Cardiac muscle cell (in vitro differentiated cells and primary cell): ENCODE measurements at places on chromosomes 12 and 14. TPM values are rescaled to one million over a fixed set of nuclear protein-coding genes. Genes with fewer than 3 reads are reported as not detected.

Gene TPH2
- total RNA-seq, result not detected in 2 replicates

DNA sequence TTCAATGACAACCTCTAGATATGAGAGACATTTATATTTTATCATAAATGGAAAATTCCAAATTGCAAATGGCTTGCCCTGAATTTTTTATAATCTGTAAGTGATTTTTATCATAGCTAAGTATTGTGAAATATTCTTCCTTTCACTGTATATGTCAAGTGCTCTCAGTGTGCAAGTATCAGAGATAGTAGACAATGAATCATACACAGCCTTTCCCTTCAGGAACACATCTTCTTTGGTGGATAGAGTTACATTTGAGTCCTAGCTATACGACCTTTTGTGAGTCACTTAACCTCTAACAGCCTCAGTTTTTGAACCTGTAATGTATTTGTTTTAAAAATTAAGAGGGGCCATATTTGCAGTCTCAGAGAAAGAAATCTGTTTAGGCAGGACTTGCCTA lies 350.7 kb upstream of the SEL1L start:
- H3K36me3 ChIP-seq, result no peaks in the 10 kb centered on the region
- no peaks in the 10 kb centered on the region for H3K27me3 ChIP-seq
- H3K4me3 ChIP-seq, result no peak overlapping the region
- no peak overlapping the region for H3K27ac ChIP-seq

GRCh38 chr14:52000019-52000582 lies 10.8 kb downstream of the RTRAF start:
- H3K27ac ChIP-seq, result peak overlapping the region; percentile 94
- H3K4me1 ChIP-seq, result peaks cover 19% of the 10 kb centered on the region
- H3K36me3 ChIP-seq, result peaks cover 76% of the 10 kb centered on the region
- no peak overlapping the region for H3K4me3 ChIP-seq
- no peak for DNase-seq

DNA sequence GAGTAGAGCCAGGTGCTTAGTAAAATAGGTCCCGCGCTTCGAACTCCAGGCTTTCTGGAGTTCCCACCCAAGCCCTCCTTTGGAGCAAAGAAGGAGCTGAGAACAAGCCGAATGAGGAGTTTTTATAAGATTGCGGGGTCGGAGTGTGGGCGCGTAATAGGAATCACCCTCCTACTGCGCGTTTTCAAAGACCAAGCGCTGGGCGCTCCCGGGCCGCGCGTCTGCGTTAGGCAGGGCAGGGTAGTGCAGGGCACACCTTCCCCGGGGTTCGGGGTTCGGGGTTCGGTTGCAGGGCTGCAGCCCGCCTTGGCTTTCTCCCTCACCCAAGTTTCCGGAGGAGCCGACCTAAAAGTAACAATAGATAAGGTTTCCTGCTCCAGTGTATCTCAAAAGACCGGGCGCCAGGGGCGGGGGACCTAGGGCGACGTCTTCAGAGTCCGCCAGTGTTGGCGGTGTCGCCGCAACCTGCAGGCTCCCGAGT lies 3.6 kb downstream of the SSTR1 start:
- H3K27me3 ChIP-seq, result peaks cover 85% of the 10 kb centered on the region
- no peak overlapping the region for H3K27ac ChIP-seq
- no peaks in the 10 kb centered on the region for H3K36me3 ChIP-seq
- H3K4me1 ChIP-seq, result no peaks in the 10 kb centered on the region
- no peak overlapping the region for H3K4me3 ChIP-seq
- DNase-seq, result no peak

- H3K36me3 ChIP-seq, result no peaks in the 10 kb centered on the region
- H3K27ac ChIP-seq, result peak overlapping the region; percentile 78
- H3K4me1 ChIP-seq, result peaks cover 61% of the 10 kb centered on the region
- no peaks in the 10 kb centered on the region for H3K27me3 ChIP-seq
- no peak overlapping the region for H3K4me3 ChIP-seq
These were observed 134.3 kb downstream of the MED13L start for GRCh38 chr12:116142936-116143898.

DNA sequence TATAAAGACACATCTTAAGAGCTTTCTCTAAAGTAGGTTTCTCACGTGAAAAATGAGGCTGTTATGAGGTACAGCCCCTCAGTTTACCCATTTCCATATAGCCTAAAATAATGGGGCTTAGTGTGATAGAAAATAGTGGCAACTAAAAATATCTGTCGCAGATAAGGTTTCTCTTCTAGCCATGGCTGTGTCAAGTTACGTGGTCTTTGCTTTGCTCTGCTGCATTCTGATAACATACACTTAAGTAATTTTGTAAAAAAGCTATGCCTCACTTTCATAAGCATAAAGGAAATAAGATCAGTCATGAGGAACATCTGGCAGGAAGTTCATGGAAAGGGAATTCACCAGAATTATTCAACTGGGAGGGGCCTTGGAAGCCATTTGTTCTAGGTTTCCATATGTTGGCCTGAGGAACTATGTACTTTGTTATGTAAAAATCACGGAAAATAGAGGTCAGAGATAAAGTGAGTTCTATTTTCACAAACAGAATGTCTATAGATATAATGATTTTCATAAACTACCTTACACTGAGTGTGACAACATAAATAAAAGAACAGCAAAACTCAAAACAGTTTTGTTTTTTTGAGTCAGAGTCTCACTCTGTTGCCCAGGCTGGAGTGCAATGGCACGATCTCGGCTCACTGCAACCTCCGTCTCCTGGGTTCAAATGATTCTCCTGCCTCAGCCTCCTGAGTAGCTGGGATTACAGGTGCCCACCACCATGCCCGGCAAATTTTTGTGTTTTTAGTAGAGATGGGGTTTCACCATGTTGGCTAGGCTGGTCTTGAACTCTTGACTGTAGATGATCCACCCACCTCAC lies 195.6 kb upstream of the KRR1 start:
- H3K27ac ChIP-seq, result peak overlapping the region; percentile 92
- H3K4me1 ChIP-seq, result peaks cover 39% of the 10 kb centered on the region
- peak; percentile 85 for DNase-seq
- no peak overlapping the region for H3K4me3 ChIP-seq

Gene FBLN5
- total RNA-seq, result 0.74 and 0.88 TPM in 2 replicates

GRCh38 chr14:26121181-26121580 lies 476.7 kb downstream of the NOVA1 start:
- no peaks in the 10 kb centered on the region for H3K4me1 ChIP-seq
- DNase-seq, result no peak
- H3K36me3 ChIP-seq, result no peaks in the 10 kb centered on the region
- H3K4me3 ChIP-seq, result no peak overlapping the region
- no peak overlapping the region for H3K27ac ChIP-seq
- H3K27me3 ChIP-seq, result no peaks in the 10 kb centered on the region

Gene TAS2R8
- total RNA-seq, result 0.45 TPM in 1 of 2 replicates, not detected in the other

DNA sequence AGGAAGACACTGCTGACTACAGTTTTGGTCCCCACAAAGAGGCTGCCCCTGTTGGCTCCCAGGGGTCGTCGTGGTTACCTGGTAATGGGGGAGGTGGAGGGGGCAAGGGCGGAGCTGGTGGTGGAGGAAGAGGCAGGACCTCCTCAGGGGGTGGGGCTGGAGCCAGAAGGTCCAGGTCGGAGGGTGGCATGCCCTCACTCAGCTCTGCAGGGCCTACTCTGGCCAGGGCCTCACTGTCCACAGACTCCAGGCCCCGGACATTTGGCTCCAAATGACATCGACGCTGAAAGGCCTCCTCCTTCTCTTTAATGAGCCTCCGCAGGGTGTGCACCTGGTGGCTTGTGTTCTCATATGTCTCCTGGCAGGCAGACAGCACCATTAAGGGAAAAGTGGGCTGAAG lies 28.5 kb downstream of the PRPF40B start:
- H3K27me3 ChIP-seq, result no peaks in the 10 kb centered on the region
- DNase-seq, result no peak

Gene NYNRIN
- 37.2 and 56.2 TPM in 2 replicates for total RNA-seq

- H3K4me3 ChIP-seq, result no peak overlapping the region
- H3K36me3 ChIP-seq, result no peaks in the 10 kb centered on the region
- H3K27ac ChIP-seq, result peak overlapping the region; percentile 39
- peak; percentile 86 for DNase-seq
These were observed 53.9 kb downstream of the WNK1 start for GRCh38 chr12:806200-806791.

Gene KERA
- total RNA-seq, result not detected in 2 replicates

- no peak overlapping the region for H3K4me3 ChIP-seq
- H3K27me3 ChIP-seq, result no peaks in the 10 kb centered on the region
- peak; percentile 58 for DNase-seq
- no peaks in the 10 kb centered on the region for H3K4me1 ChIP-seq
These were observed 59.1 kb downstream of the ESR2 start for GRCh38 chr14:64234877-64235651.

DNA sequence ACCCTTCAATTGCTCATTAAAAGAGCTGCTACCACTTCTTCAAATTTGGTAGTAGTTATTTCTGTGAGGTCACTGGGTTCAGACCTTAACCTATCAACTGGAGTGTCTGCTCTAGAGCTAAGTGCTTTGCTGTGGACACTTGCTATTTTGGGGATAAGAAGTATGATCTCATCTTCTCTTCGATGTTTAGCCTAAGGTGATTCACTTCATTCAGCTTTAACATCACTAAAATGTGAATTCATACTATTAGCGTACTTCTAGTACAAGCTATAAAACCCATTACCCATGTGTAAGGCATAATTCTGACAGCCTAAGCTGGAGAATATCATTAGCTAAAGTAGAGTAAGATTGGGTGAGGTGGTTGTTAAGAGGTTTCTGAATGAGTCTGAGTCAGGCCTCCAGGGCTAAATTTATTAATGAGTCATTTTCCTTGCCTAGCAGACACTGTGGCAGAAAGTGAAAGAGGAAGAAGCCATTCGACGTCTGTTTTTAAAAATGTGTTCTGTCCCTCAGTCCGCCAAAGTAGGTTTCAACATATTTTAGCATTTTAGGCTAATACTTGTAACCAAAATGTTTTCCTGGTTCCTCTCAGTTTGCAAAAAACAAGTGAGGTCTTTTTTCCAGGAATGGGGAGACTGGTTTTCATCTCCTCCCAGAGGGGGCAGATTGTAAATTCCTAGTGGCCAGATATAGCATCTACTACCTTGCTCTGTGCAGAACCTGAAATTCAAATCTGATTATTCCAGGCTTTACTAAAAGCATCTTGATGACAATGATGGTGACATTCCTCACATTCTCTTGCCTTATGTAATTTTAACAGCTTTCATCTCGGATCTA lies 103.6 kb downstream of the SSPN start:
- H3K36me3 ChIP-seq, result no peaks in the 10 kb centered on the region
- H3K4me1 ChIP-seq, result peaks cover 13% of the 10 kb centered on the region
- H3K4me3 ChIP-seq, result no peak overlapping the region
- DNase-seq, result peak; percentile 19
- H3K27me3 ChIP-seq, result no peaks in the 10 kb centered on the region

DNA sequence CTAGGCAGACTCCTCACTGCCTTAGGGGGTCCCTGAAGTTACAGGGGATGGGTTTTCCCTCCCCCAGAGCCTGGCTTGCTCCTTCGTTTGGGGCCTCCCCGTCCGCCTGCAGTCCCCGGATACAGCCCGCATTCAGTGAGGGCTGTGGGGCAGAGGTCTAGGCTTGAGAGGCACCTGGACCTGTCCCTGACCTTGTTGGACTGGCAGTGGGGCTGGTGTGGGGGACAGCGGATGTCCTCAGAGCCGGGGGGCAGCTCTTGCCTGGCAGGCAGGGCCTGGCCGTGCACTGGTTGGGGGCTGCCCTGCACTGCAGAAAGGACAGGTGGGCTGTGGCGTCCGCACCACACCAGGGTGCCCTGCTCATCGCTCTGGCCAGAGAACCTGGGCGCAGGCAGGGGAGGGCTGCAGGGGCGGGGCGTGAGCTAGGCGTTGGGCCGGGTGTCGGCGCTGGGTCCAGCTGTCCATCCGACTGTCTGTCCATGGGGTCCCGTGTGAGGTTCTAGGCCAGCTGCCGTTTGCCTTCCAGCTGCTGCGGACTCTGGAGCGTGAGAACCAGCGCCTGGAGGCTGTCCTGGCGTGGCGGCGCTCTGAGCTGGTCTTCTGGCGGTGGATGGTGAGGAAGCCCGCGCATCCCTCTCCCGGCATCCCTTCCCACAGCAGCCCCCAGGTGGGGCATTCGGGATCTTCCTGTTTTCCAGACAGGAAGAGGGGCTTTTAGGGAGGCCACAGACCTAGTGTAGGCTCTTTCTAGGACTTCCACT lies 6.0 kb downstream of the TEDC1 start:
- no peak overlapping the region for H3K27ac ChIP-seq
- H3K4me3 ChIP-seq, result no peak overlapping the region
- no peaks in the 10 kb centered on the region for H3K4me1 ChIP-seq
- no peaks in the 10 kb centered on the region for H3K27me3 ChIP-seq
- no peak for DNase-seq
